ENCODE measurements at places on chromosomes 7 and 10. TPM values are rescaled to one million over a fixed set of nuclear protein-coding genes. Genes with fewer than 3 reads are reported as not detected.

AASS gene
- 60.6 TPM for total RNA-seq

TCERG1L gene
- not detected for total RNA-seq

VTI1A gene
- 65.6 TPM for total RNA-seq

RSPH10B gene
- total RNA-seq: 0.15 TPM

EVX1 gene
- not detected for total RNA-seq

CALHM3 gene
- not detected for total RNA-seq

WIPF3 gene
- total RNA-seq: 0.66 TPM

CHN2 gene
- total RNA-seq: 6.3 TPM

VWDE gene
- total RNA-seq: not detected

OLAH gene
- total RNA-seq: 2.6 TPM

DNA sequence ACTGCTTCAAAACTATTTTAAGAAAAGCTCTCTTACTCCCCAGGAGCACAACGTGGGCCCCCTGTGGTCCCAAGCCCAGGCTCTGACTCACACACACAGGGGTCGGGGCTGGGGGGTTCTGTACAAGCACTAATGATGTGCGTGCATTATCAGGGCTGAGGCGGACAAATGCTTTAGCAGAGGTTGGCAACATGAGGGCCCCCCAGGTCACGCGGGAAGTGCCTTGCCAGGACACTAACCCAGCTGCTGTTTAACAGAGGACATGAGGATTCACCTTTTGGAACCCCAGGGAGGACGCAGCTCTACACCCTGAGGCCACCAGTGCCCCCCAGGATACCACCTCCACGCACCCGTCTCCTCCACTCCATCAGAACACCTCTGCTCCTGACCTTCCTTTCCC is 342.8 kb downstream of the DNAJB6 start:
- no peak overlapping the region for H3K4me3 ChIP-seq
- H3K36me3 ChIP-seq: no peaks in the 10 kb centered on the region
- no peak for DNase-seq
- H3K4me1 ChIP-seq: no peaks in the 10 kb centered on the region
- H3K27ac ChIP-seq: no peak overlapping the region

DNA sequence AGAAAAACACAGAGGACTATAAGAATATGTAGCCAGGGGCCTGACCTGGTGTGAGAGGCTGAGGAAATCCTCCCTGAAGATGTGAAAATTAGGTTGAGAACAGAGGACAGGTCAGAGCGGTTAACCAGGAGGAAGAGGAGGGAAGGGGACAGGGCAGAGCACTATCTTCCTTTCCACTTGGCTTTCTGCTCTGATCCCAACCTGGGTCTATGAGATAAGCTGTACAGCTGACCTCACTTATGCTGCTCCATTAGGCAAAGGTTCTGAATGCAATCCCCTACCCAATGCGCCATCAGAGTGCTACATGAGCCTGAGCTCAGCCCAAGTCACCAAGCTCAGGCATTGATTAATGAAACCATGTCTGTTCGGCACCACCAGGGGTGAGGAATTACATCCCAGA is 10.5 kb downstream of the LIPA start:
- H3K36me3 ChIP-seq: no peaks in the 10 kb centered on the region
- no peak for DNase-seq

DNA sequence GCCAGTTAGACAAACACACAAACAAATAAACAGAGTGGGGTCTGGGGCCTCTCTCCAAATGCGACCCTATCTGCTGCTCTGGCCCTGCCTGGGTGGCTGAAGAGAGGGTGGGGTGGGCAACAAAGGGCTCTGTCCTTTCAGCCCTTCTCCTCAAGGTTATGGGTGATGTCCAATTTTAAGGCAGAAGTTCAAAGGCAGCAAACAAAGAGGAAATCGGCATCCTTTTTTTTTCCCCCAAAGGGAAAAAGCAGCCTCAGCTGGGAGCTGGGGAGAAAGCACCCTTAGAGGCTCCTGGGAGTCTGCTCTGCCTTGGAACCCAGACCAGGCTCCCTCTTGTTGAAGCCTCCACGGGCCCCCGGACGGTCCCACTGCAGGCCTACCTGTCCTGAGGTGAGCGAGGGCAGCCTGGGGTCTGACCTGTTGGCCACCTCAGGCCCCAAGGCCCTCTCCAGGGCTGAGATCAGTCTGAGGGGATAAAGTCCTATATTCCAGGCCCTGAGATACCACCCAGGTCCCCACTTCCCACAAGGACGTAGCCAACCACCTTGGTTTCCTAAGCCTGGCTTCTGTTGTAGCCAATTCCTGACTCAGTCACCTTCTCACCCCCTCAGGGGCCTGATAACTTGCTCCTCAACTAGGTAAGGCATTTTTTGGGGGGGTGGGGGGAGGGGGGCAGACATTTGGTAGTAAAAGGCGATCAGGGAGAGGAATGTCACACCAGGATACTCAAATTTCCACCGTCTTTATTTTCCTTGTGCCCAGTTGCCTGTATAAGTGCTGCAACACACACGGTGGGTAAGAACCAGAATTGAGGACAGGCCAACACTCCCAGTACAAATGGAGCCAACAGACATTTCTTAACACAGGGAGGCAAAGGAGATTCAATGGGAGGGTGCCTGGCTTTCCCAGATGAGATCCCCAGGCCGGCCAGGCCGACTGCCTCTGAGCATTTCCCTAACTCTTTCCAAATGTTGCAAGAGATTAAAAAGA is 4.3 kb downstream of the HOXA11 start:
- H3K27me3 ChIP-seq: peaks cover 16% of the 10 kb centered on the region
- H3K4me1 ChIP-seq: peaks cover 15% of the 10 kb centered on the region
- no peak overlapping the region for H3K27ac ChIP-seq
- DNase-seq: no peak
- no peaks in the 10 kb centered on the region for H3K36me3 ChIP-seq
- no peak overlapping the region for H3K4me3 ChIP-seq

DNA sequence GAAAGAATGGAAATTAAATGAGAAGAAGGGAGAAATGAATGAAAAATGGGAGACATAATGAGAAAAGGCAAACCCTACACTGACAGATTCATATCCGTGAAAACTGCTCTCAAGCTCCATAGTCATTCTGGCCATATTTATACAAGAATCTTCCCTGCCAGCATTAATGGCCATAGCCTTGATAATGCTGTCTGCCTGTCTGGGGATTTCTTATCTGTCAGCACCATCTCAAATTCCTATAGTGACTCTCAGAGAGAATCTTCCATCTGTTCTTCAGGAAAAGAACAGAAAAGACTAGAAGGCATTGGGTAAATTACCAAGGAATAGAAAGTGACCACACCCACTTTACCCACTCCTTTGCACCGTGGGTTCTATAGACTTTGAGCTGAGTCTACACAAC is 295.9 kb downstream of the PLXNA4 start:
- no peaks in the 10 kb centered on the region for H3K36me3 ChIP-seq
- no peak overlapping the region for H3K27ac ChIP-seq
- H3K27me3 ChIP-seq: no peaks in the 10 kb centered on the region
- DNase-seq: no peak

GRCh38 chr7:83143107-83143506 is 19.6 kb downstream of the PCLO start:
- no peaks in the 10 kb centered on the region for H3K4me1 ChIP-seq
- no peak overlapping the region for H3K27ac ChIP-seq
- no peaks in the 10 kb centered on the region for H3K36me3 ChIP-seq
- H3K4me3 ChIP-seq: no peak overlapping the region

DNA sequence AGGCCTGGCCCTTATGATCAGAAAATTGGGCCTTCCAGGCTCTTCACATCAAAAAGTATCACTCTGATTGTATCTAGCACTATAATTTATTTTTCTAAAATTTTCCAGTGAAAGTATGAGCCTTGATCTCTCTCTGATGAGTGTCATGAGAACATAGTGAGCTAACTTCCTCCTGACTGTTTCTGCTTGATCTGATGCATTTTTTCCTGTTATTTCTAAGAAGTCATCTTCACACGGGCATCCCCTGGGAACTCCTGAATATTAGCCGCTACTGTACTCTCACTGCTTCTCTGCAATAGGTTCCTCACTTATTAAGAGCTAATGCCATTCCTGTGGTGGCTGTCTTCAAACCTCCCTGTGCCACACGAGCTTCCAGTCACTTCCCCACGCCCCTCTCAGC is 63.1 kb upstream of the ZPBP start:
- H3K4me3 ChIP-seq: no peak overlapping the region
- H3K27ac ChIP-seq: no peak overlapping the region
- DNase-seq: no peak
- no peaks in the 10 kb centered on the region for H3K36me3 ChIP-seq
- H3K4me1 ChIP-seq: no peaks in the 10 kb centered on the region

DNA sequence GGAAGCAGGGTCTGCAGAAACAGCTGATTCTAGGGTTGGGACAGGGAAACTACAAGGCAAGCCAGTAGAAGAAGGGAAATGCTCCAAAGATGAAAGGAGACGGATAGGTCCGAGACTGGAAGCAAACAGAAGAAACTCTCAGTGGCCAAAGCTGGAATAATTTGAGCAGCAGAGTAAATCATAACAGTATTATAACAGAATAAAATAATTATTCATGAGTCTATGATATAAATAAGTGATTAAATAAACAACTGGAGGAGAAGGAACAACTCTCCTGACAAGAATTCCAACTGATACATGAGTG is 27.6 kb downstream of the EZH2 start:
- no peak overlapping the region for H3K4me3 ChIP-seq
- H3K36me3 ChIP-seq: no peaks in the 10 kb centered on the region
- no peak for DNase-seq
- H3K27ac ChIP-seq: no peak overlapping the region
- H3K27me3 ChIP-seq: no peaks in the 10 kb centered on the region

GRCh38 chr10:126242397-126243260 is 145.6 kb downstream of the ADAM12 start:
- no peaks in the 10 kb centered on the region for H3K27me3 ChIP-seq
- DNase-seq: no peak

DNA sequence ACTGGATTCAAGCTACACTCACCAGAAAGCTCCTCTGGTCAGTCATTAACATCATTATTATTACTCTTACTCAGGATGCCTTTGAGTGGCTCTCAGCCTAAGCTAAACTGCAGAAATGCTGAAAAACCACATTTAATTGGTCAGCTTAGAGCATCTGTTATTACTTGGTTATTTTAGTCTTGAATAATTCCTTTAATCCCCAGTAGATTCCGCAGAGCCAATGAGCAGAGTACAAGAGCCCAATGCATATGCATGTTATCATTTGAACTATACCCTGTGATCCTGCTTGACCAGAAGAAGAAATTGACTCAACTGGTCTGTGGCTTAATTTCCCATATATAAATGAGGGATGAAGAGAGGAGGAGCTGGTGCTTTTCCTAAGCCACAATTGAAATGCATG is 417.6 kb upstream of the C7orf33 start:
- H3K36me3 ChIP-seq: no peaks in the 10 kb centered on the region
- no peak for DNase-seq
- H3K27me3 ChIP-seq: peaks cover 3% of the 10 kb centered on the region
- no peak overlapping the region for H3K27ac ChIP-seq

Measured in breast epithelium (tissue), 4 donors.